ENCODE measurements at places on chromosomes 5 and 9. TPM values are rescaled to one million over a fixed set of nuclear protein-coding genes. Genes with fewer than 3 reads are reported as not detected.

DNA sequence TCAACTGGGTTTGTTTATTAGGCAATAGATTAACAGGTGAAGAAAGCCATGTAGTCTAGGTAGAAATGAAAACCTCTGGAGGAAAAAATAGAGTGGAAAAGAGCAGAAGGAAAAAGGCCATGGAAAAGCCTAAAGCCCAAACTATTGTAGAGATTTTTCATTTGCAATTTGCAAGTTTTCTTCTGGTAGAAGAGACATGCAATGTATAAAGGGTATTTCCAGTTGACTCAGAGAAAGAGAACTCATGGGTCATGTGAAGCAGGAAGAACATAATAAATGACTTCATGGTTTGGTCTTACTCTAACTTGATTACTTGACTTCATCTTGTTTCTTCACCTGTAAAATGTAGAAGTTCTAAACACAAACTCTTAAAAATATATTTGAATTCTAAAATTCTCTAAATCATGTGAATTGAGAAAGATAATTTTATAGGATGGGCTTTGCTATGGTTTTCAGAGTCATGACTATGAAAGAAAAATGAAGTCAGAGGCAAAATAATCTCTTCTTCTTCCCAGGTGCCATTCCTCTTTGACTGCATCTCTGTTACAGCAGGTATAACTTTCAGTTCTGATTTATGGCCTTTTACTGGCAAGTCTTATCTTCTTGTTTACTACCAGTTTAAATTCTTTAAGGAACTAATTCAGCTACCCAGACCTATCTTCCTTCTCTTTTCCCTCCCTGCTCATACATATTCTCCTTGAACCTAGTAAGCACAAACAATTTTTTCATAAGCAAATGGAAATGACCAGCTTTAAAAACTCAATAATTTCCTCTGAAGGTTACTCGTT lies 47.7 kb upstream of the TMC1 start:
- DNase-seq: no peak

DNA sequence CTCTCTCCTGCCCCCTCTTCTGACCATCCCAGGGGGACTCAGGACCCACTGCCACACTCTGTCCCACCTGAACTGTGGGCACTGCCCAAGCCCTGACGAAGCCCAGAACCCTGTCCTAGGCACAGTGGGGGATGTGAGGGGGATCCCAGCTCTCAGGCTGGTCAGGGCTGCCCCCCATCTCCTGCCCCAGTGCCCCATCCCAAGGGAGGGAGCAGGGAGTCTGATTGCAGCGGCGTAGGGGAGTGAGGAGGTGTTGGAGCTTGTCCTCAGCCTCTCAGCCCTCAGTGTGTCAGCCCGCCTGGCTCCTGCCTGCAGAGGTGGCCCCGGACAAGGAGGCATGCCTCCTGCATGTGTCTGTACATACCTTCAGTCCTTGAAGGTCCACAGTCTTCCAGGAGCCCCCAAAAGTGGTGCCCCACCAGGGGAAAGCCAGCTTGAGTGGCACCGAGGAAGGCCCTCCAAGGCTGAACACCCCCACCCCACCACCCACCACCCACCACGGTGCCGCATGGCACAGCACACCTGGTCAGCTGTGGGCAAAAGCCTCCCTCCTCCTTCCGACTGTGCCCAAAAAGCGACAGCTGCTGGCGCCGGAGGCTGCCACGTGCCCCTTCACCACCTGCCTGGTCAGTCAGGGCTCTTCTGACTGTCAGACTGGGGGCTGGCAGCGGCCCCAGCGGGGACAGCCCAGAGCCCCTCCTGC lies 930 bp downstream of the SARDH start:
- no peak for DNase-seq

DNA sequence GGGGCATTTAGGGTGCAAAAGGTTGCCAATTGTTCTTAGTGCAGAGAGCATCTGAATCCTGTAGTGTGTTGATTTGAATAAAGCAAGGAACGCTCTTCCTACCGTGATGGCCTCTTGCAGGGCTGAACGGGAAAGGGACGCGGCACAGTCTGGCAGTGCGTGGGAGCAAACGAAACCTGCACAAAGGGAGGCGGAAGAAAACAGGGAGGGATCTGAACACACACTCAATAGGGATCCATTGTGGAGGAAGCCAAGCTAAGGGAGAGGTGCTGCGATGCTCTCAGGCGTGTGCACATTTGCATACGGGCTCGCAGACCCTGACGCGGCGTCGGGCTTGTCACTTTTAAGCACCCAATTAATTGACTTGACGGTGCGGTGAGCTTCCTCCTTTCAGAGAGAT lies 414.0 kb upstream of the IRX1 start:
- DNase-seq: no peak

GRCh38 chr9:3929345-3930047 lies 370.4 kb downstream of the GLIS3 start:
- DNase-seq: no peak

DNA sequence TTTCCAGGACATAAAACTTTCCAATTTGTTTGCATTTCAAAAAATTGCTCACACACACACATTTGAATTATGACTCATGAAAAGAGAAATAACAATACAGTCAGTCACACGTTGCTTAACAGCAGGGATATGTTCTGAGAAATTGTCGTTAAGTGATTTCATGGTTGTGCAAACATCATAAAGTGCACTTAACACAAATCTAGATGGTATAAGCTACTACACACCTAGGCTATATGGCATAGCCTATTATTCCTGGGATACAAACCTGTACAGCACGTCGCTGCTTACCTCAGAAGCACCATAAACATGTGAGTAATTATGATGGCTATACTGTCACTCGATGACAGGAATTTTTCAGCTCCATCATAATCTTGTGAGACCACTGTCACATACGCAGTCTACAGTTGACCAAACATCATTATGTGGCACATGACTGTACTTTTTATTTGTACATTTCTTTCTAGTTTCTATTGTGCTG lies 378.2 kb downstream of the ACTL7B start:
- DNase-seq: no peak

The ROPN1L gene
- total RNA-seq: 11.5 TPM
